ENCODE measurements at places on chromosomes 12 and 14.
A peak's percentile ranks its signal among the peaks of the same experiment; 100 is the strongest.

DNA sequence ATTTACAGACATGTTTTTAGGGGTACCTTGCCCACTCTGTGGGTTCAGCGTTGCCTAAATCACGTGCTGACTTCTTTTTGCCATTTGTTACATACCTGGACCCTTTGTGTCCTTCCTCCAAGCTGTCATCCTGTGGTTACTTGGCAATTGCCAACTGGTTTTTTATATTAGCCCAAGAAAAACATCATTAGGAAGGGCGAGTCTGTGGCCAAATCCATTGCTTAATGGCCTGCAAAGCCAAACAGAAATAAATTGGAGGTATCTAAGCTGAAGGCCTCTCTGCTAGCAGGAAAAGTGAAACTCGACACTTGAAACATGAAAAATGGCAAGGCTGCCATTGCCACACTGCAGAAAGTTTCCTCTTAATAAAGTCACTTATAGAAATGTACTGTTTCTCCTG, 190.4 kb downstream of the NUAK1 start:
- DNase-seq = no peak

- no peak for DNase-seq
Measured at GRCh38 chr14:94031161-94031882, 5.2 kb downstream of the OTUB2 start.

GRCh38 chr12:80593766-80594165, 113.7 kb upstream of the MYF6 start:
- no peak for DNase-seq

DNA sequence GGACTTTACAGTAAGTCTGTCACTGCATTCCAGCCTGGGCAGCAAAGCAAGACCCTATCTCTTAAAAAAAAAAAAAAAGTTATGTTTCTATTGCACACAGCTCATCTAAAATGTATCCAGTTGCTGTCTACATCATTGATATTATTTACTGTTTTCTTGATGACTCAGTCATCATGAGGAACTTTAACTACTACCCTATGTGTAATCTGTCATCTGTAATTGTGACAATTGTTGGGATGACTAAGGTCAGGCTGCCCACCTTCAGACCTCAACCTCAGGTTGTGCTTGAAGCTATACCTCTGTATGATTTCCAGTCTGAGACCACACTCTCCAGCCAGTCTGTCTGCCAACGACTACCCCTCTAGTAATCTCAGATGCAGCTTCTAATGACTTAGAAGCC, 15.3 kb downstream of the PPP1R13B start:
- DNase-seq = no peak

- no peak for DNase-seq
Measured at GRCh38 chr12:91099341-91099740, 12.0 kb downstream of the LUM start.

DNA sequence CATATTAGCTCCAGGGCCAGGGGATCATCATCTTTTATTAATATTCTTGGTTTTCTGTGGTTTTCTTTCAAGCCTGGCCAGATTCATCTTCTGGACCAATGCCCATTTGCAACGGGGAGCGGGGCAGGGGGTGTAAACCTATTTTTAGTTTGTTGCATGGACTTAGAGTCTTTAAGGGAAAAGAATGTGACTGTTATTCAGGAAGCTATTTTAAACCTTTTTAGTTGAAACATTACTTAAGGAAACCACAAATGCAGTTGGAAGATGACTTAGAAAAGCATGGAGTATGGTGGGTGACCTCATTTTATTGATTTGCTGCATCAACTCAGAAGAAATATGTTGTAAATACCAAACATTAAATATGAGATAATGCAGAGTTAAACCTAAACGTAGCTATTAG, 368.4 kb upstream of the E2F7 start:
- DNase-seq = no peak

DNA sequence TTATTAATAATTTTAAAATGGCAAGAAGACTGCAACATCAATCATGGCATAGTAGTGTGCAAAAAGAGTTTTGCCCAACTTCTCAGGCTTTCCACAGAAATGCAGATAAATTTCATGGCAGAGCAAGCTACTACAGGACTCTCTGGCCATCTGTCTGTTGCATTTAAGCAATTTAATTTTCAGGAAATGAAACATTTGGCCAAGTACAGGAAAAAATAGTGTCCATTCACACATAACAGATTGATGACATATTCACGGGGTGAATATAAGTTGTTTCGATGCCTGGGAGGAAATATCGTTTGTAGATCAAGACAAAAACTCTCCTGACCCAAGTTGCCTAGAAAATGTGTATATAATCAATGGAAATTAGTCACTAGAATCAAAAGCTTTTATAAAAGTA, 324.0 kb downstream of the PRKD1 start:
- DNase-seq = no peak

- no peak for DNase-seq
Measured at GRCh38 chr14:91453744-91454143, 36.1 kb upstream of the CCDC88C start.

- no peak for DNase-seq
Measured at GRCh38 chr12:100258127-100258526, 8.8 kb downstream of the DEPDC4 start.

DNA sequence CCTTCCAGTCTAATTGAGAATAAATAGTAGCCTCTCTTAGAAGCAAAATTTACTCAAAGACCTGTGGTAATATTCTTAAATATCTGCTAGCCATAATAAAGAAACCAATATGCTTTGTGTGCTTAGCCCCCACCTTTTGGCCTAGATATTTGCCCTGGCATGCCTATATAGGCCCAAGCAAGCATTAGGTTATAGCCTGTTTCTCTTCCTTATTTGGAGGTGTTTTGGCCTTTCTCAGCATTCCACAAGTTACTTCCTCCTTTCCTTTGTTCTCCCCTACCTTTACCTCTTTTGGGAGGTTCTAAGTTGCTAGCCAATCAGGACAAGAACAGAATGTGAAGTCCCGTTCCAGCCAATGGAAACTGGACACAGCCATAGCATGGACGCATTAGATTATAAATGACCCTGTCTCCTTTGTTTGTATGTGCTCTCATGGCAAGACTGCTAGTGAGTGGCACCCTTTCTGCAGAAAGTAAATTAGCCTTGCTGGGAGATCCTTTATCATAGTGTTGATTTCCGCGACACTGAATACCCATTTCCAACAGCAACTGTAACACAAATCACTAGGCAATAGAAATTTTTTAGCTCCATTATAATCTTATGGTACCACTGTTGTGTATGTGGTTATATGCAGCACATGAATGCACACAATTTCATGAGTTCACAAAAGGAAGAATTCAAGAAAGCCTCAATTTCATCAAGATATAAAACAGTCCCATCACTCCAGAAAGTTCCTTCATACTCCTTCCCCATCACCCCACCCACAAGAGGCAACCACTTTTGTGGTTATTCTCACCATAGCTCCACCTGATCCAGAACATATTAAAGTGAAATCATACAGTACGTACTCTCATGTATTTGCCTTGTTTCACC, 37.6 kb downstream of the CEP83 start:
- peak; percentile 9 for DNase-seq

- no peak for DNase-seq
Measured at GRCh38 chr14:61872452-61872851, 110.2 kb downstream of the SNAPC1 start.

GRCh38 chr14:20775901-20776300, 5.2 kb upstream of the RNASE6 start:
- DNase-seq = no peak

Measured in A549 (cell line).